Hematopoietic multipotent progenitor cell (in vitro differentiated cells): ENCODE measurements at places on chromosomes 2 and 18. TPM values are rescaled to one million over a fixed set of nuclear protein-coding genes. Genes with fewer than 3 reads are reported as not detected.

The PIEZO2 gene
- 1.3 TPM for total RNA-seq

The NOSTRIN gene
- total RNA-seq = 0.27 TPM

The HOXD10 gene
- total RNA-seq = not detected

The STEAP3 gene
- 13.5 TPM for total RNA-seq

The HOXD13 gene
- total RNA-seq = not detected

The TUBB8B gene
- not detected for total RNA-seq

The PLA2R1 gene
- total RNA-seq = 2.4 TPM

The RANBP2 gene
- 43.9 TPM for total RNA-seq

The VIL1 gene
- under 0.01 TPM for total RNA-seq

The TLX2 gene
- total RNA-seq = 0.27 TPM

The SDC1 gene
- total RNA-seq = 0.27 TPM

The MOGAT1 gene
- total RNA-seq = not detected

The SALL3 gene
- not detected for total RNA-seq

The RAMP1 gene
- 1.6 TPM for total RNA-seq

The MAP2 gene
- under 0.01 TPM for total RNA-seq

The POTEE gene
- total RNA-seq = under 0.01 TPM

The IL1A gene
- under 0.01 TPM for total RNA-seq

The CAPG gene
- total RNA-seq = 122 TPM

The ALK gene
- total RNA-seq = under 0.01 TPM
